Stimulated activated CD8-positive, alpha-beta memory T cell treated with anti-CD3 and anti-CD28 coated beads, Interleukin-7, amount 100 ng/mL, for 1 hour (primary cell): ENCODE measurements at places on chromosomes 2 and 18.
A peak's percentile ranks its signal among the peaks of the same experiment; 100 is the strongest.

GRCh38 chr2:57862727-57863126, 183.9 kb upstream of the VRK2 start:
- DNase-seq: no peak

DNA sequence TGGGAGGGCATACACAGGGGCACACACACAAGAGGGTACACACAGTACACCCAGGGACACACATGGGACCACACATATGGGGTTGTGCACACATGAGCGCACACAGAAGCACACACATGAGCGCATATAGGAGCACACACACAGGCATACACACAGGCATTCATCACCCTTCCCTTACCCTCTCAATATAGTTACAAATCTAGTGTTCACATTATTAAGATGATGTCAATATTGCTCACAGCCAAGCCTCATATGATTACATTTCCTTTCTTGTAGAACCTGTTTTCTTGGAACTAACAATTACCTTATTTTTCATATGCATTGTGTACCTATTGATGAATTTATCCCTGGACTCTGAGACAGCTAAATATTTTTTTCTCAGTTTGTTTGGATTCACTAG, 156.7 kb downstream of the FHOD3 start:
- DNase-seq: no peak

DNA sequence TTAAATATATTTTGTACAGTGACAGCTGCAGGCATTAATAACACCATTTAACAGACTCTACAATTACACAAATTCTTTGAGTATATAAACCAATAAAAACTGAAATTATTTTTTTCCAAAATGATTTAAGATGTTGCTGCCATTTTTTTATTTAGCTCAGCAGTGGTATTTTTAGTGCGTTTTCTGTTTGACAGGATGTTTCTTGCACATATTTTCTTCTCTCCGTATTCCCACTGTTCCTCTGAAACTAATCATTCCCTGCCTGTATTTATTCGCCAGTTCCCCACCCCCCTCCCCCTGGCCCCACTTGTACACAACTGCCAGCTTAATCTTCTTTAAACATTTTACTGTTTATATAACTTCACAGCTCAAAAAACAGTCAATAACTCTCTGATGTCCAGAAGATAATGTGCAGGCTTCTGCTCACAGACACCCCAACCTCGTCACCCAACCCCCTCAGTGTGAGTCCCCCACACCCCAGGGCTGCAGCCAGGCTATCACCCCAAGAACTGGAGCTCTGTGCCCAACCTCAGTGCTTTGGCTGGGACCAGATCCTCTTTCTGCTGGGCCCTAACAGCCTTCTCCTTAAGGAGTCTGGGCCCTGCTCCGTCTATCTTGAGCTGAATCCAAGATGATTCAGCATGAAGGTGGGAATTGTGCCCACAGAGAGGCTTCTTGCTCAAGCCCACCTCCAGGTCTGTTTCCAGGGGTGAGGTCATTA, 41.6 kb upstream of the MAP4K4 start:
- DNase-seq: no peak

- DNase-seq: no peak
Observed at GRCh38 chr2:152405206-152406118, 70.5 kb downstream of the FMNL2 start.

- DNase-seq: no peak
Observed at GRCh38 chr2:9401059-9401547, 22.2 kb downstream of the ITGB1BP1 start.

- peak; percentile 28 for DNase-seq
Observed at GRCh38 chr2:24491542-24492420, 727 bp downstream of the NCOA1 start.

DNA sequence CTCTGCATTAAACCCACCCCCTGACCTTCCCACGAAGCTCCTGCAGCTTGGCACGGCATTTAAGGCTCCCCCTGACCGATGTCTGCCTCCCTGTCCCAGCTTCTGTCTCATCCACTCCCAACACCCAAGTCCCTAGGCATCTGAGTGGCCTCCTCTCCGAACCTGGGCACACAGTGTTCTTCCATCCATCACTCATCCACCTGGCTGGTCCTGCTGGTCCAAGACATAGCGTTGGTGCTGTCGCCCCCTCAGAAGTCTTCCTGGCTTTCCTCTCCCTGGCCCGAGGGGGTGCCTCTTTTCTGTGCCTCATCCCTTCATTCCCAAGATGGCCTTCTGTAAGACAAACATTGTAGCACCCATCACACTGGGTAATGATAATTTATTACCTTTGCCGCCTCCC, 323.6 kb downstream of the GBX2 start:
- DNase-seq: no peak

DNA sequence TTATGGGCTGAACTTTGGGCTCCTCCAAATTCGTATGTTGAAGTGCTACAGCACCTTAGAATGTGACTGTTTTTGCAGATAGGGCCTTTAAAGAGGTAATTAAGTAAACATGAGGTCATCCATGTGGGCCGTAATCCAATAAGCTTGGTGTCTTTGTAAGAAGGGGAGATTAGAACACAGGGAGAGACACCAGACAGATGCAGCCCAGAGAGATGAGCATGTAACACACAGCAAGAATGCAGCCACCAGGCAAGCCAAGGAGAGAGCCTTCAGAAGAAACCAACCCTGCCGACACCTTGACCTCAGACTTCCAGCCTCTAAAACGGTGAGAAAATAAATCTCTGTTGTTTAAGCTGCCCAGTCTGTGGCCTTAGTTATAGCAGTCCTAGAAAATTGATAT, 74.3 kb downstream of the HRH4 start:
- no peak for DNase-seq

GRCh38 chr2:219159771-219160185, 837 bp downstream of the NHEJ1 start:
- no peak for DNase-seq

DNA sequence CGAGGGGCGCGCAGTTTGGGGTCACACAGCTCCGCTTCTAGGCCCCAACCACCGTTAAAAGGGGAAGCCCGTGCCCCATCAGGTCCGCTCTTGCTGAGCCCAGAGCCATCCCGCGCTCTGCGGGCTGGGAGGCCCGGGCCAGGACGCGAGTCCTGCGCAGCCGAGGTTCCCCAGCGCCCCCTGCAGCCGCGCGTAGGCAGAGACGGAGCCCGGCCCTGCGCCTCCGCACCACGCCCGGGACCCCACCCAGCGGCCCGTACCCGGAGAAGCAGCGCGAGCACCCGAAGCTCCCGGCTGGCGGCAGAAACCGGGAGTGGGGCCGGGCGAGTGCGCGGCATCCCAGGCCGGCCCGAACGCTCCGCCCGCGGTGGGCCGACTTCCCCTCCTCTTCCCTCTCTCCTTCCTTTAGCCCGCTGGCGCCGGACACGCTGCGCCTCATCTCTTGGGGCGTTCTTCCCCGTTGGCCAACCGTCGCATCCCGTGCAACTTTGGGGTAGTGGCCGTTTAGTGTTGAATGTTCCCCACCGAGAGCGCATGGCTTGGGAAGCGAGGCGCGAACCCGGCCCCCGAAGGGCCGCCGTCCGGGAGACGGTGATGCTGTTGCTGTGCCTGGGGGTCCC, at the start of gene ITGA4:
TSS of gene ITGA4 (plus strand) at position 266 of the 620 bp plus-strand sequence. CDS start at position 535, 269 bp downstream.
- peak; percentile 71 for DNase-seq

GRCh38 chr18:77248873-77249568, 627 bp upstream of the GALR1 start:
- no peak for DNase-seq
